Astrocyte (in vitro differentiated cells and primary cell): ENCODE measurements at places on chromosomes 12 and 14. TPM values are rescaled to one million over a fixed set of nuclear protein-coding genes. Genes with fewer than 3 reads are reported as not detected.
A peak's percentile ranks its signal among the peaks of the same experiment; 100 is the strongest.

- no peak for DNase-seq
These were observed 180.8 kb downstream of the KLHL28 start for GRCh38 chr14:44780989-44781388.

- DNase-seq: no peak
These were observed 891.1 kb downstream of the TMEM121 start for GRCh38 chr14:106417224-106418049.

RFLNA gene
- total RNA-seq: 1.8 and 2.8 TPM in 2 replicates

PLCZ1 gene
- total RNA-seq: not detected in 2 replicates

DNA sequence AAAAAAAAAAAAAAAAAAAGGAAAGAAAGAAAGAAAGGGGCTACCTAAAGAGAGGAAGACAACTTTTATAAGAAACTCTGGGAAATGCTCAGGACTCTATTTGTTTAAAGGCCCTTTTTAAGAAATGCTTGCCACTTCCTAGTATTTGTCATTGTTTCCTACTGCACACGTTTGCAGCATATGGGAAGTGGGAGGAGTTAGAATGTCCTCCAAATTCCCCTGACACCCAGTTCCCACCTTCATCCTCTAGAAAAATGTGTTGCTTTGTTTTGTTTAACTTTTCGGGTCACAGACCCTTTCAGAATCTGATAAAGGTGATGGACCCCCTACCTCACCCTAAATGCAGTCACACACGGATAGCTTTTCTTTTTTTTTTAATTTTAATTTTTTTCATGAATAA, 40.8 kb downstream of the NINJ2 start:
- DNase-seq: no peak

C12orf50 gene
- total RNA-seq: not detected in 2 replicates

GRCh38 chr14:90299408-90299807, 32.3 kb downstream of the NRDE2 start:
- DNase-seq: no peak

AMIGO2 gene
- total RNA-seq: 25.2 and 35.4 TPM in 2 replicates

BRI3BP gene
- total RNA-seq: 3.1 and 3.6 TPM in 2 replicates

DNA sequence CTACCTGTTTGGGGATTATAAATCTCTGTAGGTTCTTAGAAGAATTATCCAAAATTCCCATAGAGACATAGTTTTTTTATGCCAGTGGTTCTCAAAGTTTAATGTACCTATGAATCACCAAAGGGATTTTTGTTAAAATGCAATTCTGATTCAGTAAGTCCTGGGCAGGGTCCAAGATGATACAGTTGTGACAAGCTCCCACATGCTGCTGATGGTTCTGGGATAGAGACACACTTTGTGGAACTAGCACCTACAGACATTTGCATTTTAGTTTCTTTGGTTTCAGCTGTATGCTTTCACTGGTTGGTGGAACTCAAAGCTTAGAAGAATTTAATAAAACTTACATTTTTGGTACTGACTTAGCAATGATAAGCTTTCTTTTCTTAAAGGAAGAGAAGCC, 80.4 kb downstream of the PTCSC3 start:
- peak; percentile 57 for DNase-seq

DNA sequence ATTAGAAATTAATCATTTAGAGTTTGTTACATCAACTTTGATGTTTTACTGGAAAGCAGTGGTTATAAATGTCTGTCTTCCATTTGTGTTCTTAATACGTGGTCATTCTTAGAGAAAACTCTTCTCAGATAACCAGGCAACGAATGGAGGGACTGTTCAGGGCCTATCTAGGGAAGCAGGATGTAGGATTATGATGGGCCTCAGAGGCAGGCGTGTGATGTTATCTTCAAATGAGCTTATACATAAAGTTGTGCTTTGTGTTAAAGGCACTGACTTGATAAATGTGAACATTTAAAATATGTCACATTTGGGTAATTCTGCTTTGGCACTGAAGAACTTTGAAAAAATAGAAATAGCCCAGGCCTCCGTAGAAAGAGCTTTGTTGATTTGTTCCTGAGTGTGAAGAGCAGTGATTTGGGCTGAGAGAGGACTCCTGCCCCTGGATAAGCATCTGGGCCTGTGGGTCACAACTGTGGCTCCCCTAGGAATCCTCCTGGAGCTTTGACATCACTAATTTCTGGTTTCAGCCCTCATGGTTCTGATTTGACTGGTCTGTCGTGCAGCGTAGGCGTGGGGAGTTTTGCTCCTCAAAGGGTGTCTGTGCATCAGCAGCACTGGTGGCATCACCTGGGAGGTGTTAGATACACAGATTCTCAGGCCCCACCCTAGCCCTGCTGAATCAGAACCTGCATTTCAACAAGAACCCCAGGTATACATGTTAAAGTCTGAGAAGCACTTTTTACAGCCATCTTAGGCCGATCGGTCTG, 55.4 kb downstream of the SAMD4A start:
- DNase-seq: no peak

GRCh38 chr12:100528471-100529127, 44.9 kb upstream of the GAS2L3 start:
- no peak for DNase-seq

GRCh38 chr14:106879241-106879640, 1352.9 kb downstream of the TMEM121 start:
- DNase-seq: no peak

DNA sequence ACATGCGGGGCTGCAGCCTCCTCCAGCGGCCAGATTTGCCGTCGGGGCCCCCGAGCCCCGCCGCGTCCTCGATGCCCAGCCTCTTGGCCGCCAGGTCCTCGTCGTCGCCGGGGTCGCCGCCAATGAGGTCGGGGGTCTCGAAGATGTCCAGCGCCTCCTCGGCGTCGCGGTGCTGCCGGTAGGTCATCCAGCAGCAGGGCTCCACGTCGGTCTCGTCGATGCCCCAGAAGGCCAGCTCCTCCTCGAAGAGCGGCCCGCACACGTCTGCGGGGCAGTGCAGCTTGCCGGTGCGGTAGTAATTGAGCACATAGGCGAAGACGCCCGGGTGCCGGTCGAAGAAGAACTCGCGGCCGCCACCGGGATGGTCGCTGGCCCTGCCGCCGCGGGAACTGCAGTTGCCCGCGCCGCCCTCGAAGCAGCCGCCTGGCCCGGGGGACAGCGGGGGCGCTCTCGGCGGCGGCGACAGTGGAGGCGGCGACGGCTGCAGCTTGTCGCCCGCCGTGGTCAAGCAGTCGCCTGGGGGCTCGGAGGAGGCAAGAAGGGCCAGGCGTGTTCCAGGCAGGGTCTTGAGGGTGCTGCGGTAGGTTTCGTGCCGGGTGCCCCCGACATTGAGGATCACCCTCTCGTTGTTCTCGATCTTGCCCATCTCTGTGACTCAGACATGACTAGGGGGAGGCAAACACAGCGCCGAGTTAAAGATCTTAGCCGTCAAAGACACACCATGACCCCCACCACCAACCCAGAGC, 2.1 kb downstream of the KCNC2 start:
- no peak for DNase-seq

- no peak for DNase-seq
These were observed 98.5 kb downstream of the FGD4 start for GRCh38 chr12:32497864-32498263.

- DNase-seq: peak; percentile 54
These were observed 12.5 kb upstream of the MAP3K9 start for GRCh38 chr14:70821584-70822529.

CALM1 gene
- total RNA-seq: 302 and 347 TPM in 2 replicates

DNA sequence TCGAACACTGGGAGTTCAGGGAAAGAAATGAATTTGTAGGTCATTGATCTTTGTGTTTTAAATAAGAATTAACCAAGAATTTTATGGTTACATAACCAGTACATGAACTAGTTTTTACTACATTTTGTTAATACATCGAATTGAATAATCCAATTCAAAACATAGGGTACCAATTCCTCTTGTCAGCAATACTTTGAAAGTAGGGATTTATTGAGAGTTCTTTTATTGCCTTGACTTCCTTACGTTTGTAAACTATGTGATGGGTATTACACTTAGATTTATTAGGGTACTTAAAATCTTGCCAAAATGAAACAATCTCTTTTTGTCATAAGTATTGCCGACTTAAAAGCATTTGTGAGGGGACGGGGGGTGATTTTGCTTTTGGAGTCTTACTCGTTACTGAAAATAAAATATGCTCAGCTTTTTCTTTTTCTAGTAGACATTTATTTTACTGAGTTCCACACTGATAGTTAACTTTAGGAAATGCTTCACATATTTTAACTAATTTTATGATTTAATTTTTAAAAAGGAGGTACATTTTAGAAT, 22.4 kb downstream of the SOCS2 start:
- DNase-seq: no peak

DNA sequence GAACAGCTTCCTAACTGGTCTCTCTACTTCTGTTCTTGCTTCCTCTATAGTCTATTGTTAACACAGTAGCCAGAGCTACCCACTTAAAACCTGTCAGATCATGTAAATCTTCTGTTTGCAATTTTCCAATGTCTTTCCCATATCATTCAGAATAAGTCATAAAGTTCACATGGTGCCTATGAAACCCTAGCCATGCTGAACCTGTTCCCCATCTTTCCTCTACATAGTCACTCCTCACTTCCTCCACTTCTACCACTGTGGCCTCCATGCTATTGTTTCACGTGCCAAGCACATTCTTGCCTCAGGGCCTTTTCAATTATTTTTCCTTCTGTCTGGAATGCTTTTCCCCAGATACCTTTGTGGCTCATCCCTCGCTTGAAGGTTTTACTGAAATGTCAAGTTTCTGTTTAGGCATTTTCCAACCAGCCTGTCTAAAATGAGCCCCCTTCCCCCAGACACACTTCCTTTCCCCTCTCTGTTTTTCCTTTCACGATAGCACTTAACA, 132.1 kb downstream of the DYRK2 start:
- no peak for DNase-seq

DNA sequence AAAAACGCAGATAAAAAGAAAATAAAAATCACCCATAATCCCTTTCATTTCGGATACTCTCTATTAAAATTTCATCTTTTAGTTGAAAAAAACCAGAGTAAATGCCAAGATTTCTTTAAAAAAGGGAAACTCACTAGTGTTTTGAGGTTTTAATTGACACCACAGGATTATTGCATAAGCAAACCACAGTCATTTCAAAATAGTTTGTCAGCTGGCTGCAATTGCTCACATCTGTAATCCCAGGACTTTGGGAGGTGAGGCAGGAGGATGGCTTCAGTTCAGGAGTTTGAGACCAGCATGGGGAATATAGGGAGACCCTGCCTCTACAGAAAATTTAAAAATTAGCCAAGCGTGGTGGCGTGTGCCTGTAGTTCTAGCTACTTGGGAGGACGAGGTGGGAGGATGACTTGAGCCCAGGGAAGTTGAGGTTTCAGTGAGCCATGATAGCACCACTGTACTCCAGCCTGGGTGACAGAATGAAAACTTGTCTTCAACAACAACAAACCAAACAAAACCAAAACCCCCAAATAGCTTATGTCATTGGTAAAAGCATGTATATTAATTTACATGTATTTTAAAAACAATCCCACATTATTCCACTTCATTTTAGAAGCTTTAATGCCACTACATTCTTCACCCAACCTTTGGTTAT, 48.8 kb downstream of the SYNE2 start:
- DNase-seq: peak; percentile 60

RILPL2 gene
- total RNA-seq: 1.4 TPM in 2 replicates

DNA sequence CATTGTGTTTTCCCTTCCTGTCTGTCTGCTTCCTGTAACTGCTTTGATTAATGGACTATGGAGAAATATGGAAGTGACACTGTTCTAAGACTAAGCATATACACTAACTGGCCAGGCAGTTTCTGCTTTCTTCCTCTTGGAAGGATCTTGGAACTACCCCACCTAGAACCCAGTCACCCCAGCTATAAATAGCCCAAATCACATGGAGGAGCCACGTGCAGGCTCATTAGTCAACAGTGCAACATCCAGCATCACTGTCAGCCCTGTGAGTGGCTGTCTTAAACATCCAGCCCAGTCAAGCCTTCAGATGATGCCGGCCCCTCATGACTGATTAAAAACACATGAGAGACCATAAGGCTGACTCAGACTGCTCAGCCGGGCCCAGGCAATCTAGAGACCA, 39.2 kb downstream of the BCAT1 start:
- peak; percentile 93 for DNase-seq

AP4S1 gene
- 5.7 TPM in 2 replicates for total RNA-seq

RTN1 gene
- total RNA-seq: 0.60 and 1.2 TPM in 2 replicates

DNA sequence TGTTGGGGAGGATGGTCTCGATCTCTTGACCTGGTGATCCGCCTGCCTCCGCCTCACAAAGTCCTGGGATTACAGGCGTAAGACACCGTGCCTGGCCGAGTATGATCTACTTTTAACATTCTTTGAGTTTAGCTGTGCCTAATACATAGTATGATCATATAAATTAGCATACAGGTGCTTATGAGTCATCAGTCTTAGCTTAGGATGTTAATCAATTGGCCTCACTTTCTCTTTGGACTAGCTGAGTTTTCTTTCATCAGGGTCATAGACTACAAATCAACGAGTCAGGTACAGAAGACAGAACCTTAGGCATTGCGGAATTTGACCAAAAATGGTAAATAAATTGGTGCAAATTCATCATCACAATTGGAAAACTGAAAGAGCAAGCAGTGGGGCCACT, 2.2 kb downstream of the SLC25A21 start:
- DNase-seq: no peak

- no peak for DNase-seq
These were observed 58.7 kb downstream of the CLIP1 start for GRCh38 chr12:122363782-122364181.

- no peak for DNase-seq
These were observed at the start of gene B4GALNT3 for GRCh38 chr12:459430-460258. Gene B4GALNT3, plus strand, starts transcription at chr12:459939. Its CDS starts 438 bp downstream, at chr12:460377.

- DNase-seq: peak; percentile 94
These were observed 89.6 kb downstream of the DAAM1 start for GRCh38 chr14:59278111-59278510.

- DNase-seq: no peak
These were observed 51.8 kb downstream of the SLC15A5 start for GRCh38 chr12:16225692-16226091.

DNA sequence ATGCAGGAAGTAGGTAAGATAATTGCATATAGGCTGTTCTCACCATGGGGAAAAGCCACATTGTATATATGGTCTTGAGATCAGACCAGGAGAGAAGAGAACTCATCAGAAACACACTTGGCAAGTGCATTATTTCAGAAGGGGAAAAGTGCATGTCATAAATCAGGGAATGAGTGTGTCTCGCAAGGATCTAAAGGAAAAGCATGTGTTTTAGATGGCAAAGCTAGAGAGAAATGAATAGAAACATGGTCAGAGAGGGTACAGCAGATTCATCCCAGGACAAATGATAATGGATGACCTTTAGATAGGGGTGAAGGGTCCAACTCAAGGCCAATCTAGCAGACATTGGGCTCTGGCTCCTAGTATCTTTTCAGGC, 230.2 kb upstream of the NAV3 start:
- DNase-seq: no peak

KLRK1 gene
- 0.73 and 1.1 TPM in 2 replicates for total RNA-seq

DNA sequence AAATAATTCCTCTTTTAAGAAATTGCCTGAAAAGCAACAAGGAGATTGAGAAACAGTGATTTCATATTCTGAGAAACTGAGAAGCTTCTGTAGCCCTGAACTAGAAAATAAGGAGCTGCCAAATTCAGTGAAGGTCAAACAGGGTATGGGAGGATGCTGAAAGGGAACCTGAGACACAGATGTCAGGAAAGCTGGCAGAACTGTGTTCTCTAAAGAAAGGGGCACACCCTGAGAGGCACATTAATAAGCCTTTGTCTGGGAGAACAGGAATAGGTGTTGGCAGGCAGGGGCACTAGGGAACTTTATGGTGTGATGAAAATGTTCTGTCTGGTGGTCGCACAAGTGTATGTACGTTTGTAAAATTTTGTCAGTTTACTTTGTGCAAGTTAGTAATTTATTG, 29.6 kb downstream of the VRK1 start:
- DNase-seq: no peak

GLT8D2 gene
- total RNA-seq: 11.1 and 12.2 TPM in 2 replicates

- DNase-seq: peak; percentile 32
These were observed at the start of gene CACNB3 for GRCh38 chr12:48817873-48818830. Gene CACNB3, plus strand, starts transcription at chr12:48818496. Its CDS starts 434 bp downstream, at chr12:48818930.

DAO gene
- not detected in 2 replicates for total RNA-seq

- peak; percentile 51 for DNase-seq
These were observed 42.7 kb downstream of the ATF7IP start for GRCh38 chr12:14408208-14408607.
